NAMALWA (cell line): ENCODE measurements at places on chromosomes 1 and 21.

- no peak for DNase-seq
These were observed 4.3 kb upstream of the SPATC1L start for GRCh38 chr21:46188226-46189212.

GRCh38 chr1:48792961-48793360, 16.3 kb upstream of the BEND5 start:
- no peak for DNase-seq

- no peak for DNase-seq
These were observed 3.8 kb downstream of the CCN1 start for GRCh38 chr1:85584264-85584781.

GRCh38 chr21:15874615-15875014, 144.8 kb downstream of the USP25 start:
- no peak for DNase-seq

DNA sequence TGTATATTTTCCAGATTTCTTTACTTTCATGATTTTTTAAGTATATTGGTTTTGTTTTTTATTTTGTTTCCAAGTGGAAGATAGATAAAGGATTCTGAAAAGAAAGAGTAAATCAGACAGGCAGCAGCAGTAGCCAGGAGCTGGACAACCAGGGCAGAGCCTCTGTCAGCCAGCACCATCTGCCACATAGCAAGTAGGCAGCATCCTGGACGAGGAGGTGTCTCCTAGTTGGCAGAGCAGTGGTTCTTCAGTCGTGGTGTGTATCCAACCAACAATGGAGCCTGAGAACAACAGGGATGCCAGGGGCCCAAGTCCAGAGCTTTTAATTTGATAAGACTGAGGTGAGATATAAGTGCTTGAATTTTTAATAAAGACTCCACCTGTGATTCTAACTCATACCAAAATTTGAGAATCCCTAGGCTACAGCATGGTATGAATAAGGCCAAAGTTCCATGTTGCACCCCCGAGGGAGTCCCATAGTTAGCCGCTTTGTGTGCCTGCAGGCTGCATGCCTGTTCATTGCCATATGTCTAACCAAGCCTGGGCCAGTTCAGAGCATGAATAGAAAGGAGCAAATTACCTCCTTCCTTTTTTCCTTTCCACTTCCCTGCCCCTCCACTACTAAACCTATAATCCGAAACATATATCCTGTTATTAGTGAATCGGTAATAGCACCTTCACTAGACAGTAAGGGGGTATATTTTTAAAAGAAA, 153.2 kb downstream of the NTNG1 start:
- no peak for DNase-seq

GRCh38 chr1:22393587-22393986, 58.1 kb upstream of the ZBTB40 start:
- DNase-seq, result no peak

DNA sequence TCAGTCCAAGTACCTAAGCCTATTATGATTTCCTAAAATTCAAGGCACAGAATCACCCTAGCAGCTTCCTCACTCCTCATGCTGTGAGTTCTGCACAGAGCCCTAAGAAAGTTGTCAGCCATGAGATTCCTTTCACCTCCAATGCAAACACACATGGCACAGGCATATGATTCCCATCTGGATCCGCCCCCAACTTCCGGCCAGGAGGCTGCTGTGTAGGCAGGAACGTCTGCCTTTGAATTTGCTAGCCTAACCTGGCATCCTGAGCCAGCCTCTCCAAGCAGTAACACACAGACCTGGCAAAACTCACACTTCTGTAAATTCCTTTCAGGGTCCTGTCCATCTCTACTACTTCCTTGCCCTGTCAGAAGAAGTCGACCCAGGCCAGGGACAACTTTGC, 521.1 kb upstream of the BEND5 start:
- DNase-seq, result no peak

- no peak for DNase-seq
These were observed 303.5 kb downstream of the NTNG1 start for GRCh38 chr1:107444302-107444701.

DNA sequence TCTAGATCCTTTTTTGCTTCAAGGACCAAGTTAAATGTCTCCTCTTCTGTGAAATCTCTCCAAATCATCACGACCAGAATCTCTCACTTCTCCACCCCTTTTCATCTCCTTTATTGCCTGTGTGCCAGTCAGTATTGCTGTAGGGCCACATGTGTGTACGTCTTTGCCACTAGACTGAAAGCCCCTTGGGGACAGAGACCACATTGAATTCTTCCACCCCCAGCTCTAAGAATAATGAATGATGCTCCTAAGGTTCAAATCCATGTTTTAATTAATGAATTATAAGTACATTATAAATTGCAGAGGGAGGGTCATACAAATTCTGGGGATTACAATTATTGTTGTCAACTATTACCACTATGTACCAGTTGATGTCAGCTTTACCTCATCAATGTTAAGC, 343.8 kb downstream of the USP25 start:
- no peak for DNase-seq

DNA sequence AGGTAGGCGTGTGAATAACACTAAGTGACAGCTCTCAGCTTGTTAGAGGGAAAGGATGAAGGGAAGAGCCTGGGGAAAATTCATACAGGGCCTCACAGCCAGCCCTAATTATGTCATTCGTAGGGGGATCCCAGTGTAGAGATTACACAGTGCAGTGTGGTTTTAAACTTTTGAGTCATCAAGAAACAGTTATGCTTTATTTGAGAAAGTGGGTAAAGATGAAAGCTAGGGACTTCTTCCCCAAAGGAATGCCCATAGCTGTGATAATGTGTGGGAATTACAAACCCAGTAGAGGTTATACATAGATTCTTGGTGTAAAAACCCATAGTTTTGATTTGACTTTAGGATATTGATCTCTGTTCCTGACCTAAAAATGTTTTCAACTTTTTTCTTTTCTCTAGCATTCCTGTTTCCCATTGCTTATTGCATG, 1.9 kb downstream of the TTF2 start:
- DNase-seq, result no peak
